ENCODE measurements at places on chromosomes 3 and 15.
A peak's percentile ranks its signal among the peaks of the same experiment; 100 is the strongest.

- no peak overlapping the region for H3K27ac ChIP-seq
- H3K4me3 ChIP-seq, result no peak overlapping the region
- no peak for DNase-seq
- no peaks in the 10 kb centered on the region for H3K36me3 ChIP-seq
- no peaks in the 10 kb centered on the region for H3K4me1 ChIP-seq
These were observed 21.2 kb downstream of the GABRA5 start for GRCh38 chr15:26887926-26888666.

- no peaks in the 10 kb centered on the region for H3K36me3 ChIP-seq
- H3K27ac ChIP-seq, result no peak overlapping the region
- H3K27me3 ChIP-seq, result no peaks in the 10 kb centered on the region
- H3K4me1 ChIP-seq, result no peaks in the 10 kb centered on the region
- no peak overlapping the region for H3K4me3 ChIP-seq
These were observed 52.3 kb upstream of the CGNL1 start for GRCh38 chr15:57323806-57324589.

GRCh38 chr3:170641510-170642236, 55.8 kb upstream of the SLC7A14 start:
- no peak overlapping the region for H3K4me3 ChIP-seq
- H3K27me3 ChIP-seq, result no peaks in the 10 kb centered on the region
- no peak for DNase-seq
- H3K27ac ChIP-seq, result no peak overlapping the region
- no peaks in the 10 kb centered on the region for H3K4me1 ChIP-seq
- H3K36me3 ChIP-seq, result no peaks in the 10 kb centered on the region

DNA sequence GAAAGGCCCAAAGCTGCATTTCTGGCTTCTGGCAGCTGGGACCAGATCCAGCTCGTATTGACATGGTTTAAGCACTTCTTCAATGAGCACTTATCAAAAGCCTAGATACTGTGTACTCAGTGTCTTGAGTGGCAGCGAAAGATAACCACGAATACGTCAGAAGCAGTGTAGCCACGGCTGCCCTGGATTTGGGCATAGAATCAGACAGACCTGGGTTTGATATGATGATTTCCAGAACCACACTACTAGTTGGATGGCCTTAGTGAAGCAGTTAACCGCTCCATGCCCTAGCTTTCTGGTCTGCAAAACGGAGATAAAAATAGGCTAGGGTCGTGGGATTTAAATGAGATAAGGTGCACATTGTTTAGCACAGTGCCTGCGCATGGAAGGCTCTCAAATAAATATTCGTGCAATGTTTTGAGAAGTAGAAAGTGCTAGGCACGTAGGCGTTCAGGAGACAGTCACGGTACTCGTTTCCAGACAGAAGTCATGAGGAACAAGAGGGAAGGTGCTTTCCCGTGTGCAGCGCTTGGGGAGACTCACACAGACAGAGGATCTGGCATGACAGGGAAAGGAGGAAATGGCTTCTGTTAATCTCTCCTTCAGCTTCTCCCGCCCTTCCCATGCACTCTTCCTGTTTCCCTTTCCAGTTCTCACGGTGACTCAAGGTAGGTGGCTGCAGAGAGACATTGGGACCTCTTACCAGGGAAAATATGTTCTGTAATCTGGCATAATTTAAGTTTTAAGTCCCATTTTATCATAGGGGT, 70.3 kb downstream of the CCNL1 start:
- H3K4me3 ChIP-seq, result peak overlapping the region; percentile 84
- H3K36me3 ChIP-seq, result no peaks in the 10 kb centered on the region

GRCh38 chr3:46992231-46992630, 12.8 kb downstream of the NBEAL2 start:
- H3K36me3 ChIP-seq, result no peaks in the 10 kb centered on the region
- H3K27me3 ChIP-seq, result no peaks in the 10 kb centered on the region
- H3K4me3 ChIP-seq, result no peak overlapping the region
- no peak overlapping the region for H3K27ac ChIP-seq
- no peak for DNase-seq

- no peak overlapping the region for H3K4me3 ChIP-seq
- H3K27me3 ChIP-seq, result peaks cover 19% of the 10 kb centered on the region
- peaks cover 2% of the 10 kb centered on the region for H3K4me1 ChIP-seq
- no peak overlapping the region for H3K27ac ChIP-seq
- H3K36me3 ChIP-seq, result no peaks in the 10 kb centered on the region
These were observed 87.6 kb upstream of the LRIG1 start for GRCh38 chr3:66588340-66588847.

DNA sequence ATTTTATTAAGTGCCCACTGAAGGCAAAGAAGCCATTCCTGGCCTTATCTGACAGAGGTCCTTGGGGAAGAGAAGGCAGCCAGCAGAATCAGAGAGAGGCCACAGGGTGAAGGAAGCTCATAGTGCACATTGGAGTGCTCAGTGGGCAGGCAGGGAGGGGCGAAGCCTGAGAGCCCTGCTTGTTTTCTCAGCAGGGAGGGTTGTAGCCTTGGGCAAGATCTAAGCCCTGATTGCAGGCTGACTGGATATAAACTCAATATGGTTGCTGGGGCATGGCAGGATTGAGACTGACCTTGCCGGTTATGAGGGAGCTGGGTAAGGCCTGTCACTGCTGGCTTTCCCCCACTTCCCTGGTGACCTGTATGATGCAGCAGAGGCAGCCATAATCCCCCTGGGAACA, 7.5 kb upstream of the IGSF11 start:
- H3K36me3 ChIP-seq, result no peaks in the 10 kb centered on the region
- no peak overlapping the region for H3K27ac ChIP-seq
- H3K4me3 ChIP-seq, result no peak overlapping the region

GRCh38 chr3:13574798-13575451, 26.0 kb downstream of the FBLN2 start:
- DNase-seq, result no peak

- H3K27ac ChIP-seq, result no peak overlapping the region
- no peaks in the 10 kb centered on the region for H3K27me3 ChIP-seq
- DNase-seq, result no peak
- H3K4me3 ChIP-seq, result no peak overlapping the region
- no peaks in the 10 kb centered on the region for H3K4me1 ChIP-seq
These were observed 135.5 kb downstream of the GHSR start for GRCh38 chr3:172312711-172313110.
